SW 1271 (cell line): ENCODE measurements at places on chromosomes 3 and 15.
A peak's percentile ranks its signal among the peaks of the same experiment; 100 is the strongest.

- DNase-seq = no peak
Observed at GRCh38 chr15:43525131-43525530, 7.7 kb downstream of the MAP1A start.

DNA sequence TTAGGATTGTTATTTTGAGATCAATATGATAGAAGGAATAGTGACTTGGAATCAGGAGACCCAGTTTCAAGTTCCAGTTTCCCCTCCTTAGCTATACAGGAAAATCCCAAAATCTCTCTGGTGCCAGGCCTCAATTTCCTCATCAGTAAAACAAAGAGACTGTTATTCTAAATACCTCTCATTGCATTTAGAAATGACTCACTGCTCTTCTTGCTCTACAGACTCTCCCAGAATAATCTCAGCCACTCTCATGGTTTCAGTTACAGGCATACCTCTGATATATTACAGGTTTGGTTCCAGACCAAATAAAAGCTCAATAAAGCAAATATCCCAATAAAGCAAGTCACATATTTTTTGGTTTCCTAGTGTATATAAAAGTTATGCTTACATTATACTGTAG, 28.3 kb downstream of the IMPG2 start:
- DNase-seq = no peak

- no peak for DNase-seq
Observed at GRCh38 chr3:175737646-175738572, 878.8 kb downstream of the NAALADL2 start.

DNA sequence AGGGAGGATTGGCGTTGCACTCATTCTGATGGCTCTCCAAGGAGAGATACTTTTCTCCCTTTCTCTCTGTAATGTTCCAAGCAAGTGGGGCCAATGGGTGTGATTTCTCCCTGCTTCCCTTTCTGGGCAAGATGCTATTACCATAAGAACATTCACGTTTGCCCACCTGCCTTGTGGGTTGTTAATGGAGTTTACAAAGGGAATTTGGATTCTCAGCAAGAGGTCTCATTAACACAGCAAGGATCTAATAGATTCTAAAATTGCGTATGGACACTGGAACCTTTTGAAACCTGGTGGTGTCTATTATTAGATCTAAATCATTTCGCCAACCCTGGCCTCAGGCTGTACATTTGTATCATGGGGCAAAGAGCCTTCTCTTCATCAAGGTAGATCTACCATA, 74.1 kb downstream of the SLCO3A1 start:
- no peak for DNase-seq

GRCh38 chr15:82647045-82647834, at the start of gene CPEB1:
CPEB1 (minus strand) TSS chr15:82647363; CDS start chr15:82628459, 18,904 bp downstream.
- DNase-seq = peak; percentile 35

DNA sequence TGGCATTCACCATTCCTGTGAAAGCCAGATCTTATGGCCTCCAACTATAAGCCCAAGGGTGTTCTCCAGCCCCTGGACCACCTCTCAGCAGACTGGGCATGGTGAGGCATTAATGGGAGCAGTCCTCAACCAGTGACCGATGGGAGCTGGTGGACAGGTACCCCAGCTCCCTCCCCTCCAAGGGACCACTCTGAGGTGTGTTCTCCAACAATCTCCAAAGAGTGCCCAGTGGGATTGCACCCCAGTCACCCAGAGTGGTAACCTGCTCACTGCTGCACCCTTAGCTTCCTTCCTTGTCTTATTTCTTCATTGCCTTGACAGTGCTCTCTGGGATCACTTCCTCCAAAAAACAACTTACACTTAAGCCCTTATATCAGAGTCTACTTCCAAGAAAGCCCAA, 8.2 kb upstream of the ITGA11 start:
- no peak for DNase-seq

DNA sequence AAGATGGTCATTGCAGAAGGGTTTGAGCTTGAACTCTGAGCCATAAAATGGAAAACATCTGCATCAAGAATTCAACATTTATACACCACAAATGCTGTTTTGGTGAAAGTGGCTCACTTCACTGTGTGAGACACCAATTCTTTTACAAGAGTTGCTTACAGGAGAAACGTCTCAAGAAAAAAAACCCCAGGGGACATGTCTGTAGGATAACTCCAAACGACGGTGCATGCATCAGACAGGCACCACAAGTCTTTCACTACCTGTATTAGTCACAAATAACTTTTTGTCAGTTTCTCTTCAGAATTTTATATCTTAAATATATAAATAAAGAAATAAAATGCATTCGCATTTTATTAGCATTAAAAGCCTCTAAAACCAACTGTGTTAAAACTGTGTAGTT, 164.3 kb downstream of the EFHB start:
- no peak for DNase-seq

- DNase-seq = no peak
Observed at GRCh38 chr15:96515371-96515770, 184.9 kb downstream of the NR2F2 start.

DNA sequence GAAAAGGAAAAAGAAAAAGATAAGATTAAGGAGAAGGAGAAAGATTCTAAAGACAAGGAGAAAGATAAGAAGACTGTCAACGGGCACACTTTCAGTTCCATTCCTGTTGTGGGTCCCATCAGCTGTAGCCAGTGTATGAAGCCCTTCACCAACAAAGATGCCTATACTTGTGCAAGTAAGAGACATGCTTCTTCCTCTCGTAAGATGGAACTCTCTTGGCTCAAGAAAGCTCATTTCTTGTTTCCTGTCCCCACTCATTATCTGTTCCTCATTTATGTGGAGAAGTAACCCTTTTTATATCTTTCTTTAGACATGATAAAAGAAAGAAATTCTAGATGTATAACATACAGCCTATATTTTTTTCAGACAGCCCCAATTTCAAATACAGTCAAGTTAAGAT, 101.4 kb downstream of the KLHL25 start:
- no peak for DNase-seq

GRCh38 chr3:194081826-194082225, 54.1 kb upstream of the HES1 start:
- DNase-seq = no peak

- no peak for DNase-seq
Observed at GRCh38 chr3:108127301-108127988, 36.6 kb upstream of the CD47 start.

- DNase-seq = no peak
Observed at GRCh38 chr3:123442125-123442524, 6.8 kb downstream of the ADCY5 start.

- DNase-seq = no peak
Observed at GRCh38 chr3:157129803-157130466, 30.0 kb downstream of the CCNL1 start.

- DNase-seq = no peak
Observed at GRCh38 chr3:71087143-71088018, 496.1 kb downstream of the FOXP1 start.
